Hematopoietic multipotent progenitor cell treated with erythropoietin and hydrocortisone succinate and interleukin-3 and kit ligand, for 8 days (in vitro differentiated cells): ENCODE measurements at places on chromosomes 5 and 9.

DNA sequence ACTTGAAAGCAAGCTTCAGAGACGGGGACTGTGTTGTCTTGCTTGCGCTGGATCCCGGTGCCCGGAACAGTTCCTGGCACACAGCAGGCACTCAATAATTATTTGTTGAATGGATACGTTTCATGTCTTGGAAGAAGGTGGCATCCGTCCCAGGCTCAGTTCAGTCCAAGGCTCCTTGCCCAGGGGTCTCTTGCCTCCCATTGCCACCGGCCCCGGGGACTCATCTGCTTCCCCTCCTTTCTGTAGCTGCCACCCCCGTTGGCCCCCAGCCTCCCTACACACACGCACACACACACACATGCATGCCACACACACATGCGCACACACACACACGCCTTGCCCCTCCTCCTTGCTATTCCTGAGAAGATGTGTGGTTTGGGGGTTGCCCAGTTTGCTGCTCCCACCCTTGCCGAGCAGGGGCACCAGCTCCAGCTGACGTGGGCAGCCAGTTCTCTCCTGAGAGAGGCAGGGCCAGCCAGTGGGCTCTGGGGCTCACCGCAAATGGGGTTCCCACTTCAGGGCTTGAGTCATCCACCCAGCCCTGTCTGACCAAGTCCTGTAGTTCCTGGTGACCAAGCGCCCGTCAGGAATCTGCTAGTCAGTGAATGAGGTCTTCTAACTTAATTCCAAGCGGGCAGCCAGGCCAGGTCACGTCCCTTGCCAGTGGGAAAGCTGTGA is 41.8 kb downstream of the HK3 start:
- no peak for DNase-seq

DNA sequence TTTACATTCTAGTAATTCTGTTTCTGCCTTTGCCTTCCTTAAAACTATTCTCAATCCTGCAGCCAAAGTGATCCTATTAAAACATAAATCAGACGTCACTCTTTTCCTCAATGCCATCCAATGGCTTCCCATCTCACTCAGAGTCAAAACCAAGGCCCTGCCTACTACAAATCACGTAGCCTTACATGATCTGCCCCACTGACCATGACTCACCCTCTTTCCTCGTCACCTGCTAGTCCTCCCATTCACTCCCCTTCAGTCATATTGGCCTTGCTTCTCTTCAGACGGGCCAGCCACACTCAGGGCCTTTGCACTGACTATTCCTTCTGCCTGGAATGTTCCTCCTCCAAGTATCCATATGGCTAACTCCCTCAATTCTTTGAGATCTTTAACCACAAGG is 39.0 kb upstream of the DMXL1 start:
- DNase-seq: no peak

- no peak for DNase-seq
Measured at GRCh38 chr5:148833122-148833521, 6.7 kb downstream of the ADRB2 start.

GRCh38 chr5:168261227-168261571 is 30.2 kb upstream of the WWC1 start:
- DNase-seq: no peak

DNA sequence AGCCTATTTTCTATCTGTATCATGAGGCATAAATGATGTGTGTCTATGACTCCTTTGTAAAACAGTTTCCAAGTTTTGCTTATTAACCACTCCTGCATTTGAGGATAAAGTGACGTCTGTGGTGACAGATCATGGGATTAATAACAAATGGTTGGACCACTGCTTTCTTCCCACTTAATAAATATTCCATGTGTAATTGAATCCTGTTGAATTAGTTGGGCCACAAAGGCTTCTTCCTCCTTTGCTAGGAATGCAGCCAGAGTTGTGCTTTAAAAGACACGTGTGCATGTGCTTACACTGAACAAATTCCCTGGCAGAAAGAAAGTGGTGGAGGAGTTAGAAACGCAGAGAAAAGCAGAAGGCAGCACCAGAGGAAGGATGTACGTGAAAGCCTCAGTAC is 150.2 kb downstream of the ACTBL2 start:
- DNase-seq: no peak

DNA sequence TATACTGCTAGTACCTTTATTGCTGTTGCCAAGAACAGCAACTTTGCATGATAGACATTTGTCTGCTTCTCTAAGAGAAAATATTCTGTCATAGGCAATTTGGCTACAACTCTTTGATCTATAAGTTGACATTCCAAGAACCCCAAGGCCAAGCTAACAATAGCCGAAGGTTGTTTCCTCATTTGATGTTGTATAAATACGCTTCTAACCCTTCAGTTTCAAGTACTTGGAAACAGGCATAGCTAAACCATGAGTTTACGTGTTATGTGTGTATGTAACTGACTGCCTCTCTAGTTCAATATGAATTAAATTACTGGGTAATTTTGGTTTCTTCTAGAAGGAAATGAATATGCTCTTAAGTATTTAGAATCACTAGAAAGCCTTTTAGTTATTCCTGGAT is 1034.0 kb downstream of the TLE4 start:
- DNase-seq: no peak
